ENCODE measurements at places on chromosomes 6 and 20. TPM values are rescaled to one million over a fixed set of nuclear protein-coding genes. Genes with fewer than 3 reads are reported as not detected.

DNA sequence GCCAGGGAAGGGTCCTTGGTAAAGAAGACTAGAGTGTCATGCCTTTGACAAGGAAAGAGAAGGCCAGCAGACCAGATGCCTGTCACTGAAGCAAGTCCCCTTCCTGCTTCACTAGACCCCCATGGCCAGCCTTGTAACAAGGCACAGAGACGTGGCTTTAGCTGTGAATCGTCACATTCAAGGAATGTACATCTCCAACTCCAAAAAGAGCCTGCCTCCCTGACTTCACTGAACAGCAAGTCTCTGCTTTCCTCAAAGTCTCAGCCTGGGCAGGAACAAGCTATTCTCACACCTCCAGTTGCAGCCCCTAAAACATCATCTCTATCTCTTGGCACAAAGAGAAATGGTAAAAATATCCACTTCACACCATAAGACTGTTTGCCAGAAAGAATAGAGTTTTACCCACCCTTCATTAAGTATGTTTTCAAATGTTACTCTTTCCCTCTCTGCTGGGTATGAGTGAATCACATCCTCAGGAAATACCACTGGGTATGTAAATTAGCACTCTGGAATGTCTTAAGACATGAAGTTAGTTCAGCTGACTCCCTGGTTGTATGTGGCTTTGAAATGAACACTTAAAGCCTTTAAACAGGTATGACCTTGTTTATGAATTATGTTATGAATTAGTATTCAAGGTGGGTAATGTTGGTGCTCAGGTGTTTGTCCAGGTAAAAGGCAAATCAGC lies 46.4 kb upstream of the NT5E start:
- DNase-seq = no peak

Gene NT5E
- total RNA-seq = 197 TPM

GRCh38 chr6:22071270-22072041 lies 225.4 kb downstream of the PRL start:
- DNase-seq = no peak

Gene TMEM30A
- 127 TPM for total RNA-seq

Gene SLC26A8
- total RNA-seq = not detected

GRCh38 chr6:29005183-29005885 lies at the start of gene ZNF311:
TSS of gene ZNF311 (minus strand) at chr6:29005315. CDS start at chr6:29003954, 1,361 bp downstream.
- DNase-seq = no peak

GRCh38 chr20:37309936-37310590 lies 20.6 kb downstream of the MANBAL start:
- DNase-seq = no peak

GRCh38 chr6:15892369-15892768 lies 229.5 kb upstream of the DTNBP1 start:
- DNase-seq = no peak

DNA sequence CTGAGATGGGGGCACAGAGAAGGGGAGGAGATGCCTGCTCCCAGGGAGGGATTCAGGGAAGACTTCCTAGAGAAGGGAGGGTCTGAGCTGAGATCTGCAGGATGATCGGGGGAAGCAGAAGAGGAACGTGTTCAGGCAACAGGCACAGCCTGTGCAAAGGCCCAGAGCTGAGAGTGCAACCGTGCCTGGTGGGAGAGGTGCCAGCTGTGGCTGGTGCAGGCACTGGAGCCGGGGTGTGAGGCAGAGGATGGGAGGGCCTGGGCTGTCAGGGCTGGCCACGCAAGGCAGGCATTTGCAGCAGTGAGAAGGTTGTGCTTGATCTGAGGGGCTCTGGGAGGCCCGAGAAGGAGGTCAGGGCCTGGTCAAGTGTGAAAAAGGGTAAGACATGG lies 27.7 kb downstream of the PTGIS start:
- no peak for DNase-seq
